ENCODE measurements at places on chromosomes 12 and 14.

DNA sequence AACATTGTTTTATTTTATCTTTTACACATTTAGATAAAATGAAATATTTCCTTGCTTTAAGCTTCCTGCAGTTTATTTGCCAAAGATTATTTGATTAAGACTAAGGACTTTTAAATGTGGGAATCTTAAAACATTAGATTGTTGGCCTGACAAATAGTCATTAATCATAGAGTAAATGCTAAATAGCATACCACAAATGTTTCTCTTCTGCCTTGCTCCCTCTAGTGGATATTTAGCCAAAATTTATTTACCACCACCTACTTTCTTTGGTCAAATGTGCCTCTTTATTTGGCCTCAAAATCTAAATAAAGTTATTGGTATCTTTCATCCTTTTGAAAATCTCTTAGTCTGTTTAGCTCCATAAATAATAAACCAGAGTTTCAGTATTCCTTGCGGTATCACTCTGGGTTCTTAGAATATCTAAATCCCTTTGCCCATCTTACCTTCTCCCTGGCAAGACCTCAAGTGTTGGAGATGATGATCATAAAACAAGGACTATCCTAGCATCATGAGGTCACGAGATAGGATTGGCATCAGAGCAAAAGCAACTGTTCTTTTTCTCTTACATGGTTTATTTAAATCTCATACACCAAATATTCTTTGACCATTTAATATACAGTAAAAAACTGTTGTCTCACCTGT is 150.6 kb upstream of the AEBP2 start:
- peak; percentile 38 for DNase-seq

GRCh38 chr12:127273626-127274025 is 993.3 kb upstream of the TMEM132C start:
- no peak for DNase-seq

GRCh38 chr14:67746927-67747326 is 45.2 kb downstream of the RDH12 start:
- peak; percentile 47 for DNase-seq

- no peak for DNase-seq
These were observed 1.4 kb upstream of the JAG2 start for GRCh38 chr14:105169776-105170655.

- no peak for DNase-seq
These were observed 124.6 kb upstream of the E2F7 start for GRCh38 chr12:77189901-77190416.

GRCh38 chr14:22282417-22282816 is 306.6 kb downstream of the DAD1 start:
- DNase-seq: no peak

- DNase-seq: no peak
These were observed 4.9 kb upstream of the AQP6 start for GRCh38 chr12:49967777-49968250.

DNA sequence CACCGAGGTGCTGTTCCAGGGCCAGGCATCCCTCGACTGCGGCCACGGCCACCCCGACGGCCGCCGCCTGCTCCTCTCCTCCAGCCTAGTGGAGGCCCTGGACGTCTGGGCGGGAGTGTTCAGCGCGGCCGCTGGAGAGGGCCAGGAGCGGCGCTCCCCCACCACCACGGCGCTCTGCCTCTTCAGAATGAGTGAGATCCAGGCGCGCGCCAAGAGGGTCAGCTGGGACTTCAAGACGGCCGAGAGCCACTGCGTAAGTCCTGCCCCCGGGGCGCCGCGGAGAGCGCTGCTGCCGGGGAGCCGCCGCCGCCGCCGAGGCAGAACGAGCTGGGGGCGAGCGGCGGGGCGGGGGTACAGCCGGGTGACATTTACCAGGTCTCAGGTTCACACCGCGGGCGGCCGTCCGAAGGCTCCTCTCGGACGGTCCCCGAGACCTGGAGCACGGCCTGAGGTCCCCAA is 1.4 kb downstream of the PLXNC1 start:
- peak; percentile 56 for DNase-seq

GRCh38 chr14:90677484-90678050 is 138.7 kb downstream of the TTC7B start:
- DNase-seq: no peak

DNA sequence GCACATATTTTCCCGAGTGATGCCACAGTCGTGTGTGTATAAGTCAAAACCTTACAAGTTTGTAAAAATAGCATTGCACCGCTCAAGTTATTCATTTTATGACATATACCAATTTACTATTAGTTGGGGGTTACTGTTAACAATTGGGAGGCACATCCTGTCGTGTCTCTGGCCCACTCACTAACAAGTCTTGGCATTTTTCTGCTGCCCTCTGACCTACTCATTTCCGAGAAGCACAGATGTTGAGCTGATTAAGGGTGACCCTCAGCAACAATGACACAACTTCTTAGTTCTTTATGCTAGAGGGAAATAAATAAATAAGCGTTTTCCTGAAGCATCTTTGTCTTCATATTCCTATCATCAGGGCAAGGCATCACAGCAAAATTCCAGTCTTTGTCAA is 6.8 kb upstream of the ATG14 start:
- DNase-seq: no peak

DNA sequence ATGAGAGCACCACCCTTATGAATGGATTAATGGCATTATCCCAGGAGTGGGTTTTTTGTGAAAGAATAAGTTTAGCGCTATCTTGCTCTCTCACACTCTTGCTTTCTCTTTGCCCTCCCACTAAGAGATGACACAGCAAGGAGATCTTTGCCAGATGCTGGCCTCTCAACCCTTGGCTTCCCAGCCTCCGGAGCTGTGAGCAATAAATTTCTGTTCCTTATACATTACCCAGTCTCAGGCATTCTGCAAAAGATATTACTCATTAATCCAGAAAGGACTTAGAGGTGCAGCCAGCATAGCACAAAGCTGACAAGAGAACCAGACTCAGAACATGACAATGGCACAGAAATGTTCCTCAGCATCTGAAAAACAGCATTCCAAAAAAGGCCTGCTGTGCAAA is 190.6 kb downstream of the ITPR2 start:
- DNase-seq: no peak

DNA sequence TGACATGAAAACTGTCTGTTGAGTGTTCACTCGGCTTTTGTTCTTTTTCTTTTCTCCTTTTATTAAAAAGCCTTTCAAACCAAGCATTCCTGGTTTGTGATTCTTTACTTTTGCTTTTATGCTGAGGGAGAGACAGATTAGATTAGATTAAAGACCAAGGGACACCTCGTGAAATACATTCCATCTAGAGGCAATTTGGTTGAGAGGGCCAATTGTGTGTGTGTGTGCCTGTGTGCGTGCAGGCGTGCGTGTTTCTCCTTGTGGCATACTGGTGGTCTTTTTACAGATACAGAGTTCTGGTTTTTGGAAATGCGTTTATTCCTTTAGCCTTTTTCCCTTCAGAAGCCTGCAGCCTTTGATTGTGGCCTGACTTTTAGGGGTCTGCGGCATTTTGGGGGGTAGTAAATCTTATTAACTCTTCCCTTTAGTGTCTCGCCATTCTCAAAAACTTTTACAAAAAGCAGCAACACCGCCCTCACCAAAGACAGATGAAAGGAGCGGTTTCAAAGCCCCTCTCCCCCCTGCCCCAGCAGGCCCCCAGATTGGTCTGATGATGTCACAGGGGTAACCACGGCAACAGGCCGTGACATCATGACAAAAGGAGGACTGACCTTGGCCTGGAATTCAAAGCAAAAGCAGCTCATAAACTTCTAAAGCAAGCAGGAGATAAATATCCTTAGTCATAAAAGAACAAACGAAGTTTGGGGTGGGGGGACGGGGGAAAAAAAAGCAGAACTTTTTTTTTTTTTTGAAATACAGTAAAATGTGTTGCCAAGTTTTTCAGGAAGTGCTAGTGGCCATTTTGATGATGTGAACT is 84.1 kb upstream of the TBX3 start:
- DNase-seq: no peak

GRCh38 chr12:27998170-27998569 is 25.6 kb upstream of the PTHLH start:
- DNase-seq: no peak

Measured in GM12865 (cell line).